ENCODE measurements at places on chromosomes 2 and 18.
A peak's percentile ranks its signal among the peaks of the same experiment; 100 is the strongest.

GRCh38 chr2:136212426-136213378 lies 94.8 kb upstream of the CXCR4 start:
- no peak for DNase-seq

- no peak for DNase-seq
Measured at GRCh38 chr2:45782986-45783385, 131.5 kb downstream of the PRKCE start.

DNA sequence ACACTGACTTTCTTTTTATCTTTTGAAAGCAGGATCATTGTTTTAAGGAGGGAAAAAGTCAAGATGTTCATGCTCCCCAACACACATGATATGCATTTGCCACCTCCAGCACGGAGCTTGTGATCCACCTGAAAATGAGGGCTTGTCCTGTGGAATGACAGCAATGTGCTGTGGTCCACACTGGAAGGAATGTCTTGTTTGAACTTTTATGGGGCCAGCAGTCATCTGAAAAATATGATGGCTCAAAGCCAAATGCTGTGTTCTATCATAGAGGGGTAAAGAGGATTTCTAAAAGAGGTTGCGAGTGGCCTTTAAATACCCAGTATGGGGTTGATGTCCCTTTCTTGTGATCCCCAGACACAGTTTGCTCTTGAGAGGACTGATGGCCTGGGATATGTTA lies 226.5 kb upstream of the SPRED2 start:
- no peak for DNase-seq

DNA sequence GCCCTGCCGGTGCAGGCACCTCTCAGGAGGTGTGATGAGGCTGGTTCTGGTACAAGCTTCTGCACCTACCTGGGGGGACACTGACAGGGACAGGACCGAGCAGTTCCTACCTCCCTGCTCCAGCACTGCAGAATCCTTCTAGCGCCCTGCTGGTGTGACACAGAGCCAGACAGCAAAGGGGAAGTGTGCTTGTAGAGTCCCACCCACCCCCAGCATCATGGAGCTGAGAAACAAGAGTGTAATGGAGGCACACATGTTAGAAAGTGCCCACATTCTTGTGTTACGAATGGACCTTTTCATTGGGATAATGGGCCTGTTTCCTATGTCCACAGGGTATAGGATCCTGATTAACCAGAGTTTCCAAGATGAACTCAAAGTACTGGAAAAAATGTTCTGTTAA lies 38.3 kb downstream of the OXER1 start:
- DNase-seq = no peak

DNA sequence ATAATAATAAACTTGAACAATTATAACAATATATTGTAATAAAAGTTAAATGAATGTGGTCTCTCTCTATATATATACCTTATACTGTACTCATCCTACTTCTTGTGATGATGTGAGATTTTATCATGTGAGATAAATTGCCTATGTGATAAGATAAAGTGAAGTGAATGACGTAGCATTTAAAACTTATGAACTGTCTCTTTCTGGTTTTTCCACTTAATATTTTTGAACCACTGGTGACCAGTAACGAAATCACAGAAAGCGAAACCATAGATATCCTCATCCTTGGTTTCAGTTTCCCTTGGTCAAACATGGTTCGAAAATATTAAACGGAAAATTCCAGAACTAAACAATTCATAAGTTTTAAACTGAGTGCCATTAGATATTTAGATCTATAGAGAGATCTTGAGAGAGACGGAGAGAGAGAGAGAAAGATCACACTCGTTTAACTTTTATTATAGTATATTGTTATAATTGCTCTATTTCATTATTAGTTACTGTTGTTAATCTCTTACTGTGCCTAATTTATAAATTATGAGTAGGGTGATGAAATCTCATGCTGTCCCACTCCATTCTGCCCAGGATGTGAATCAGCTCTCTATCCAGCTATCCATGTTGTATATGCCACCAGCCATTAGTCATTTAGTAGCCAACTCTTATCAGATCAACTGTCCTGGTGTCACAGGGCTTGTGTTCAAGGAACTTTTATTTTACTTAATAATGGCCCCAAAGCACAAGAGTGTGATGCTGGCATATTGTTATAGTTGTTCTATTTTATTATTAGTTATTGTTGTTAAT lies 156.8 kb downstream of the THADA start:
- DNase-seq = no peak

GRCh38 chr2:225600444-225600843 lies 200.9 kb downstream of the NYAP2 start:
- no peak for DNase-seq

- DNase-seq = no peak
Measured at GRCh38 chr2:153349603-153350002, 129.0 kb downstream of the RPRM start.

DNA sequence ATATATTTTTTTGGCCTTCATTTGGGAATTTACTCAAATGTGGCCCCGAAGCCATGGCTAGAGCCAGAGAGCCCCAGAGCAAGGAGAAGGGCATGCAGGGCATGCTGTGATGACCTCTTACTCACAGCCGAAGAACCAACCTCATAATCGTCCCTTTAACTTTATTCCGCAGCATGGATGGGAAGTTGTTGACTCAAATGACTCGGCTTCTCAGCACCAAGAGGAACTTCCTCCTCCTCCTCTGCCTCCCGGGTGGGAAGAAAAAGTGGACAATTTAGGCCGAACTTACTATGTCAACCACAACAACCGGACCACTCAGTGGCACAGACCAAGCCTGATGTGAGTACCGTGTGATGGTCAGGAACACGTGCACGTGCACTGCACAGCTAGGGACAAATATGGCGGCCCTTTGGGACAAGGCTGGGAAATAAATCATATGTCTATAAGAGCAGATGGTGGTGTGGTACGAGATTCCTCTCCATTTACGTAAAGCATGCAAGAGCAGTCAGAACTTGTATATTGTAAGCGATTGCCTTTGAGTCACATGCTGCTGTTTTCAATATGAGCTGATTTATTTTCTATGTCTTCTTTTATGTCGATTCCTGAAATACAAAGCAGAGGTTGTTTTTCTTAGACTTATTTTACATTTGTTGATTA lies 280.9 kb downstream of the NEDD4L start:
- DNase-seq = no peak

DNA sequence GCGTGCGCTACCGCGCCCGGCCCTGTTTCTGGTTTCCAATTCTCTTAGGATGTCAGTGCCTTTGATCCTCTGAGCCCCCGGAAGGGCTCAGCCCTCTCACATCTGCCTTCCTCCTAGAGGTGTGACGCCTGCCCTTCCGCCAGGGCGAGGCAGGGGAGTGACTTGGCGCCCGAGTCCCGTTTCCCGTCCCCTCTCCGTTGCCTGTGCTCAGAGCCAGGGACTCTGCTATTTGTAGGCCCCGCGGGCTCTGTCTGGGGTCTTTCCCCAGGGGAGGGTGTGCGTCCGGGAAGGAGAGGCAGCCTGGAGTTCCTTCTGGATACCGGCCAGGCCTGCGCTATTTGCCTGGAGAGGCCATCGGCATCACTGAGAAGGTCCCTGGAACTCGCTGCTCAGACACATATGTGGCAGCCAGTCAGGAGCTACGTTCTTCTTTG lies 103.7 kb upstream of the TAF1B start:
- peak; percentile 42 for DNase-seq

DNA sequence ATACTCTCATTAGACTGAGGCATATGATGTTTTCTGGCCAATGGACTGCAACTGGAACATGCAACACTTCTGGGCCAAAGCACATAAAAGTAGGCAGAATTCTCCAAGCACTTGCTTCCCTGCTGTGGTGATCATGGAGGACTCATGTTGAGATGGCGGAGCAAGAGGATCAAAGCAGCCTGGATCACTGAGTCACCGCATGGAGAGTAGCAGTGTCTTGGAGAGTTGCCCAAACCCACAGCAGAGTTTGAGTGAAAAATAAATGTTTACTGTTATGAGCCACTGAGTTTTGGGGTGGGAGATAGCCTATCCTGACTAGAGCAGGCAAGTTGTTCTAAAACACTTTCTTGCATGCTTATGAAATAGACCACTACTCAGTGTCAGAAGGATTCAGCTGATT lies 359.5 kb downstream of the ZNF521 start:
- no peak for DNase-seq

DNA sequence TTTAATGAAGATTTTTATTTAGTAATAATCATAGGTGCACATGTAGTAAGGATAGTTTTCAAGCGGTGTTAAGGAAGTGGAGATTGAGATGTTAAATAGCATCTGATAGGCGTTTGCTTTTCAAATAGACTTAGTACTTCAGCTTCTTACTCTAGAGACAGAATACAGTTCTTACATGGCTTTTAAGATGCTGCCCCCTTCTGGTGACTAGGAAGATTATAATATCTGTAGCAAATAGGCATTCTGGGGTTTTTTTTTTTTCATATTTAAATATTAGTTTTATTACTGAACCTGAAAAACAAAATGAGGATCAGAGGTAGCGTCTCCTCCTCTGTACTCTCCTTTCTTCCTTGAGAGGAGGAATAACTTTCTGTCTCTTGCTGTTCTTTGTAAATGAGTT lies 100.2 kb downstream of the AGAP1 start:
- no peak for DNase-seq

DNA sequence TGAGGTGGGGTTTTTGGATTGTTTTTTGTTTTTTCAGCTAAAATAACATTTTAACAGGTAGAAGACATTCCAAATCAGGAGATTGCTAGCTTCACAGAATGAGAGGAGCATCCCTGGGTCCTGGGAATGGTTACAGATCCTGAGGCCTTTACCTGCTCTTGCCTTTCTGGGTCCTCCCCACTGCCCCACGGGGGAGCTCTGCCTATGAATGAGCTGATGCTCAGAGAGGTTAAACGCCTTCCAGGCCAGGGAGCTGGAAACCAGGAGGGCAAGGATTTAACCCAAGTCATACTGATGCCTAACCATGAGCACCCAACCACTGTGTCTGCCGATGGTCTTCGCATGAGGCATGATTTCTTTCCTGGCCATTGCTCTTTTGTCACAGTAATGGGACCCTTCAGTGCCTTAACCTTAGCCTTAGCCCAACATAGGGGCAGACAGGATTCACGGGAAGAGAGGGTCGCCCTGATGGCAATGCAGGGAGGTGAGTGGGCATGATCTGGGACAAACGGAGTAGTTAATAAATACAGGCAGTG lies 16.1 kb downstream of the MOCOS start:
- no peak for DNase-seq

- DNase-seq = no peak
Measured at GRCh38 chr18:48800466-48800865, 150.3 kb downstream of the SMAD7 start.

DNA sequence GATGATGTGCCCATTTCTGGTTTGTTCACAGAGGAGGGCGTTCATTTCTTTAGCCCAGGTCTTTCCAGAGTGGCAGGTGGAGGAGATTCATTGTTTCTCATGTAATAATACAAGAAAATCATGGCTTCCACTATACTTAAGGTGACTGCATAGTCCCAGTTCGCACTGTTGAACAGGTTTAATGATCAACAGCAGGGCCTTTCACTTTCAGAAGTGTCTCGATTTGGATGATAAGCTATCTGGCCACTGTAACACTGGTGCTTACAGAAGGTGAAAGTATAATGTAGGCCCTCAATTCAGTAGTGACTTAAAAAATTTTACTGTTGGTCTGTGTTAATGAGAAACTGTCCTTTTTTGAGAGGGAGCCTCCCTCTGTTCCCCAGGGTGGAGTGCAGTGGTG lies 1.4 kb downstream of the RMC1 start:
- no peak for DNase-seq

DNA sequence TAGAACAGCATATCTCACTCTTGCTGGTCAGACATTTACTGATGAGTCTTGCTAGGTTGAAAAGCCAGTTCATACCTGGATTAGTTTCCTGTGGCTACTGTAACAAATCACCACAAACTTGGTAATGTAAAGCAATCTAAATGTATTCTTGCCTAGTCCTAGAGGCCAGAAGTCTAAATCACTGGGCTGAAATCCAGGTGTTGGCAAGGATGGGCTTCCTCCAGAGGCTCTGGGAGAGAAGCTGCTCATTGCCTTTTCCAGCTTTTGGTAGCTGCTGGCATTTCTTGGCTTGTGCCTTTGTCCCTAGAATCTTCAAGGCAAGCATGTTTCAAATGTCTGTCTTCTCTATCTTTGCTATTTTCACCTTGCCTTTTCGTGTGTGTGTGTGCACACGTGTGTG lies 62.3 kb upstream of the MAP4K3 start:
- DNase-seq = no peak

DNA sequence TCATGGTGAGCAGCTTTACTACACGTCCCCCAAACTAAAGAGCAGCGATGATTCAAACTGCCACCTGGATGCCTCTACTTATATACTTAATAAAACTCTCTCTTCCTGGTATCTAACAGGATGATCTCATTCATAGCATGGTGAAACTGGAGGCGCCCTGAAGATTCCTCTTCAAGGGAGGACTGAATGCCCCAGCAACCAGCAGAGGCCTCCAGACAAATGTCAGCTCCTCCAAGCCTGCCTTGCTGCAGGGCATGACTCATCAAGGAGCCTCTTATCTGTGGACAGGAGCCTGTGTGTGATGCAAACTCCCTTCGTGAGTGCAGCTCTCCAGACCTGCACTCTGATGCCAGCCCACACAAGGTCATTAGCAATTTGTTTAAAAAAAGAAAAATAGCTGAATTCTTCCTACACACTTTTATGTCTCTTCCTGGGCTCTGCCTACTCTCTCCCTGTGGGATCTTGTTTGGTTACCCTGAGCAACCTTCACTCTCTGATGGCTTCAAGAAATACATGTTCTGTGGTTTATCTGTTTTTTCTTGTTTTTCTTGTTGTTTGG lies 30.2 kb downstream of the LONRF2 start:
- DNase-seq = peak; percentile 35

- DNase-seq = no peak
Measured at GRCh38 chr2:47437287-47437686, 34.3 kb downstream of the MSH2 start.

- no peak for DNase-seq
Measured at GRCh38 chr2:231929961-231930592, 3.9 kb upstream of the NPPC start.

- DNase-seq = no peak
Measured at GRCh38 chr2:22880161-22880560, 504.8 kb upstream of the KLHL29 start.

- no peak for DNase-seq
Measured at GRCh38 chr2:168234407-168235085, 12.8 kb downstream of the STK39 start.

GRCh38 chr2:47558768-47559684 lies 156.1 kb downstream of the MSH2 start:
- no peak for DNase-seq

DNA sequence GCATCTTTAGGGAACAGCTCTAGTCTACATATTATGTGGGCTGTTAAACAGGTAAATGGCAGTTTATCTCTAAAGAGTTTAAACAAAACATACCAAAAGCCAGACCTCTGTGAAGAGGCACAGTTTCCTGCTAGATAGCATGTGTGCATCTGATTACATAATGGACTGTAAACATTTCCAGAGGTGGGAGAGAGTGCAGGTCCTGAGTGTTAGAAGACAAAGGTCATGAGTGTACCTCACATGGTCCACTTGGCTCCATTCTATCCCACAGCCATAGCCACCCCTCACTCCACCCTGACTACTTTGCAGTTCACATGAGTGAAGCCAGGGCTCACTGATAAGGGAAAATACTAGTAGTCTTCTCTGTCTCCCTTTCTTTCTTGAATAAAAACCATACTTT lies 233.4 kb downstream of the MTX2 start:
- no peak for DNase-seq

- DNase-seq = no peak
Measured at GRCh38 chr18:44386401-44386800, 294.3 kb upstream of the SETBP1 start.

GRCh38 chr2:85401844-85402243 lies 8.3 kb downstream of the CAPG start:
- DNase-seq = no peak

- DNase-seq = no peak
Measured at GRCh38 chr2:210752532-210752931, 196.1 kb downstream of the CPS1 start.

All from stimulated activated CD4-positive, alpha-beta T cell treated with anti-CD3 and anti-CD28 coated beads, Interleukin-4, amount 100 ng/mL, for 4 hours (primary cell).